ENCODE measurements at places on chromosomes 2 and 18.

GRCh38 chr18:27378431-27379095 is 193.5 kb upstream of the CHST9 start:
- DNase-seq: no peak

DNA sequence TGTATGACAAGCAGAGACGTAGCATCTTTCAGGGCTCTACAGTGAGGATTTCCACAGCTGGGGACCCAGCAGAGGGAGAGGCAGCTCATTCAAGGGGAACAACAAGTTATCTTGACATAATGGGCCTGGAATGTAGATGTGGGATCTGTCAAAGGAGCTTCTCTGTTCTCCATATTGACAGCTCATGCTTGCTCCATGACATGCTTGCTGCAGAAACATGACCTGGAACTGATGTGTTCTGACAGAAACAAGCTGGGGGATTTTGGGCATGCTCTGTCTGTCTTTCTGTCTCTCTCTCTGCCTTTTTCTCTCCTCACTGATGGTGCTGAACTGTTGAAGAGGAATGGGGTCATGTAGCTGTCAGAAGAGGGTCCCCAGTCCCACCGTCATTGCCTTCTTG is 79.6 kb downstream of the MMADHC start:
- no peak for DNase-seq

- DNase-seq: no peak
These were observed 253.3 kb upstream of the OSR1 start for GRCh38 chr2:19611491-19612332.

GRCh38 chr2:205408696-205409095 is 273.6 kb upstream of the NRP2 start:
- no peak for DNase-seq

DNA sequence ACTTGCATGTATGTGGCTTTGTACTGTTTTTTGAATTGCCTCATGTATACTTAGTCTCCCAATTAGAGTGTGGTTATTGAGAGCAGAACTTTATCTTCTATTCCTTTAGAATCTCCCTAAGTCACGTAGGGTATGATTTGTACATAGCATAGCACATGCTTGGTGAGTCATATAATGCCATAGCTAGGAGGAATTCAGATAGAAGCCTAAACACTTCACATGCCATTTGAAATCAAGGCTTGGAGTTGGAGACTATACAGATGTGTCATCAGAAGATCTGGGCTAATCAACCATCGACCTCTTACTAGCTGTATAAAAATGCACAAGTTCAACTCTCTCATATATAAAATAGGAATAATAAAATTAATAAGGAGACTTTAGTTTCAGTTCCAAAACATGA is 222.6 kb upstream of the ST6GAL2 start:
- no peak for DNase-seq

GRCh38 chr18:7604361-7604760 is 37.2 kb downstream of the PTPRM start:
- no peak for DNase-seq

DNA sequence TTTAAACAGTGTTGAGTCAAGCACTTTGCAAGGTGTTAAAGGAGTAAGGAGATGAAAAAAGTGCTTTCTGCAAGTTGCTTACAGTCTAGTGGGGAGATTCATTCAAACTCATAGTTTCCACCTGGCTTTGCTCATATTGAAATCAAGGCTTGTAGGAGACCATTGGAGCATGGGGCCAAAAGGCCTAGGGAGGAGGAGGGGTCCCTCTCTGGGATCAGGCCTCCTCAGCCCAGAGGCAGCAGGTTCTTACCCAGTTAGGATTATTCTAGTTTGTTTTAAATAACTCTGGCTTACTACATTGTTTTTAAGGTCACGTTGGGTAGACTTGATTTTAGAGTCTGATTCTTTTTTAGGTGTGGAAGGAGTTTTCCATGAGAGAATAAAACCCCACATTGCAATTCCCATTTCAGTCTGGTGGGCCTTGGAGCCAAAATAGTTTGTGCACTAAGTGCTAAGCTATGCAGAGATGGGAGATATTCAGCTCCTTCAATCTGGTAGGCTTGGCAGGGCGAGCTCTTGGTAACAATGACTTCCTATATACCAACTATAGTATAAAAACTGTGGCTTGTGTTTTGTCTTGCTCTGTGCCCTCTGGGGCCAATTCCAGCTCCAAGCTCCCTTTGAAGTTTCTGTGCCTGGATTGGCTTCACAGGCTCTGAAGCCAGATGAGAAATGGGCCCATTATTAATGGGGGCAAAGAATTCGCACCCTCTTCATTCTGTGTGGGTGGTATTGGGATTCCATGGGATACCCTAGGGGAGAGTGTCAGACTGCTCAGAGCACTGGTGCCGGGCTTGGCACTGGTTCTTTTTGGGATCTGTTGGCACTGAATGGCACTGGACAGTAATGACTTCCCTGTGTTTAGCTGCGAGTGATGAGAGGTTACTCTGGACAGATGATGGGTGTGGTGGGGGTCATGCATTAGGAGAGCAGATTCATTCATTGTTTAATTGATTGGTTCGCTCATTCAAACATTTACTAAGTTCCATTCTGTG is 301.1 kb downstream of the MYCN start:
- DNase-seq: no peak

GRCh38 chr2:203338322-203338721 is 10.1 kb downstream of the ABI2 start:
- no peak for DNase-seq

GRCh38 chr2:148675708-148676107 is 31.2 kb downstream of the EPC2 start:
- no peak for DNase-seq

DNA sequence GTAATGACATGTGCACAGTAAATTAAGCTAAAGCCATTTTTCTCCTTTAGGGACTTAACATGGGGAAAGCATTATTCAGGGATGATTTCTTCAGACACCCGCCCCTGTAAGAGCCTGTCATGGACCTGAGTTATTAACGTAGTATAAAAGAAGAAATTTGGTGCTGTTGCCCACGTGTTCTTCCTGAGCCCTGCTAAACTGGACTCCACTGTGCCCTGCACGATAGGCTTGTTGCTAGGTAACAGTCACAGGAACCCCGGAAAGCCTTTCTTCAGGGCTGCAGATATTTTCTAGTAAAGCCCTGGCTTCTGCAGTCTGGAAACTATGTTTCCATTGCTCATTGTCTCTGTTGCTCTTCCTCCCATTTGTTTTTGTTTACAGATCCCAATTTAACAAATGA is 157.9 kb downstream of the LRRC30 start:
- no peak for DNase-seq

GRCh38 chr2:97928591-97928990 is 67.2 kb downstream of the TMEM131 start:
- DNase-seq: no peak

DNA sequence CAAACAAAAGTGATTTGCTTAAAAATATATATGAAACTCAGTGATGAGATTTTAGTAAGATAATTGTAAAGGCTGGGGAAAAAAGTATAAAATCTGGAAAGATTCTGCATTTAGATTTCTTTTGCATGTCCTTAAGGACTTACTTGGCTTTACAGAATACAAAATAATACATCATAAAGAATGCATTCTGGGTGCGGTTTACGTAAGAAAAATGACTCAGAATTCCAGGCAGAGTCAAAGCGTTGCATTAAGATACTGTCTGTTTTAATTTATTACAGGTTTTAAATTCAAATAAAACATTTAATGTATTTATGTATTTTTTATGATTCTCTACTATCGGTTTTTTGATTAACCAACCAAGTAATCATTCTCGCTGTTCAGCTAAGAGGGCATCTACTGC is 178.0 kb downstream of the SH3BP4 start:
- no peak for DNase-seq

GRCh38 chr2:211084352-211084751 is 528.0 kb downstream of the CPS1 start:
- DNase-seq: no peak

GRCh38 chr2:172928756-172929155 is 146.9 kb upstream of the MAP3K20 start:
- no peak for DNase-seq

- DNase-seq: peak; percentile 12
These were observed 100.1 kb downstream of the WDPCP start for GRCh38 chr2:63488118-63488713.

DNA sequence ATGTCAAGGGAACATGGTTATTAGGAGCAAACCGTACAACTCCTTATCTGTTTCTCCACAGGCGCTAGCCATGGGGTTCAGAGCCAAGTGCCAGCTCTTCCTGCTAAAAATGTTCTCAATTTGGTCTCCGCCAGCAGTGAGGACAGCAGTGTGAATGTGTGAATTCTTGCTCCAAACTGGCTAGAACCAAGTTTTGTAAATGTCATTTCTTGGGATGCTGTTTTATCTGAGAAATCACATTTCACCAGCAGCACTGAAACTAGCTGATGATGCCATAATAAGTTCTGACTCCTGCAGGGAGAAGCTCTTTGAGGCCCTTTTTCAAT is 140.6 kb upstream of the LGALSL start:
- DNase-seq: no peak

GRCh38 chr2:236179236-236180075 is 11.3 kb upstream of the GBX2 start:
- no peak for DNase-seq

DNA sequence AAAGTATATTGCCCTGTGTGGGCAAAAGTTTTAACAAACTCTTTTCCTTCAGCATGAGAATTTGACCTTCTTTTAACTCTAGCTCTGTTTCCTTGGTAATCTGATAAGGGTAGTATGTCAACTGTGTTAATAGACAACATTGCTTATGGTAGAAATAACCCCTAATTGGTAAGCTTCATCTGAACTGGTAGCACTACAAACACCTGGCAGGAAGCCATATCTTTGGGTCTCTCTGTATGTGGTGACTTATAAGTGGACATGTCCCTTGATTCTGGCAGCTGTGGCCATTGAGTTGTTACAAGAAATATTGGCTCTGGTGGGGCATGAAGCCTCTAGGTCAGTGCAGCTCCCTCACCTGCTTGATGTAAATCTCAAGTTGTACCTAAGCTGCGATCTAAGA is 46.9 kb downstream of the MBD5 start:
- DNase-seq: no peak

- DNase-seq: no peak
These were observed 2.8 kb downstream of the ARID5A start for GRCh38 chr2:96539215-96539920.

GRCh38 chr2:6915399-6915798 is 1.8 kb upstream of the RNF144A start:
- no peak for DNase-seq

DNA sequence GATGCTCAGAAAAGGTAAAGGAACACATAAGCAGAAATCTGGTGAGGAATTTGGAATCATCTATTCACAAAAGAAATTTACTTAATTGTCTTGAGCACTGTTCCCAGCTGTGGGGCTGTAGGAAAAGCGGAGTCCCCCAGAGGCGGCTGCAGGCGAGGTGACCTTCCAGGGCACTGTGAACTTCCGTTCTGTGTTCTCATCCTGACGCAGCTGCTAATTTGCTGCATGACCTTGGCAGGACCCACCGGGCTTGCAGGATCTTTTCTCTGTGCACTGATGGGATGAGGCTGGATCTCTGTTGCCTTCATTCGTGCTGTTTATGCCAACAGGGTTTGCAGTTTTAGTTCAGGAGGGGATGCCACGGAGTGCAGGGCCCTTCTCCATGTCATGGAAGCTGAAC is 301.9 kb upstream of the MYT1L start:
- no peak for DNase-seq

- no peak for DNase-seq
These were observed 473 bp downstream of the ELMOD3 start for GRCh38 chr2:85355073-85355410.

DNA sequence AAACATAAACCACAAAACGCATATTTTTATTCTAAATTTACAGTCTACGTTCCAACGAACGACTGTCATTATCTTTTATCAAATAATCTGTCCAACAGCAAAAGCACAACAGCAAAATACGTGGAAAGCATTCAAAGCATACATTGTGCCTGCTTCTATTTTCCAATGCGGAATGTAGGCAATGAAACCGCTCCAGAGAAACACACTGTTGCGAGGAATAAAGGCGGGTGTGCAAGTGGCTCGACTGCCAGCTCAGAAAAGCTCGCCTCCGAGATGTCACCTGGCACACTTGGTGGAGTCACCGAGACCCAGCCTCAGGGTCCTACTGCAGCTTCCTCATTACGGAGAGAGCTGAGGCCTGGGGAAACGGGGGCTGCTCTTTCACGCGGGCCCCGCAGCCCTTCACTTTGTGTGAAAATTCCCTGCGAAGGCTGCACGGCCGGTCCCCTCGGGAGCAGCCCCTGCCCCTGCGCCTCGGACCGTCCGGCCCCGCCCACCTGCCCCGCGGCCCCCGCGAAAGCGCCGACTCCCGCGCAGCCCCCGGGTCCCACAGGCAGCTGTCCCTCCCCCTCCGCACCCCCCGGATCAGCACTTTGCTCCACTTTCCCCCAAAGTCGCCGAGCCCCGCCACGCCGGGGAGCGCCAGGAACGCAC is 752 bp downstream of the MGAT4A start:
- DNase-seq: peak; percentile 64

- DNase-seq: no peak
These were observed 143.0 kb upstream of the EPC2 start for GRCh38 chr2:148501545-148501944.

- DNase-seq: no peak
These were observed 49.2 kb upstream of the PPP1CB start for GRCh38 chr2:28702415-28702861.

- no peak for DNase-seq
These were observed 7.9 kb downstream of the MTERF4 start for GRCh38 chr2:241094172-241094571.

DNA sequence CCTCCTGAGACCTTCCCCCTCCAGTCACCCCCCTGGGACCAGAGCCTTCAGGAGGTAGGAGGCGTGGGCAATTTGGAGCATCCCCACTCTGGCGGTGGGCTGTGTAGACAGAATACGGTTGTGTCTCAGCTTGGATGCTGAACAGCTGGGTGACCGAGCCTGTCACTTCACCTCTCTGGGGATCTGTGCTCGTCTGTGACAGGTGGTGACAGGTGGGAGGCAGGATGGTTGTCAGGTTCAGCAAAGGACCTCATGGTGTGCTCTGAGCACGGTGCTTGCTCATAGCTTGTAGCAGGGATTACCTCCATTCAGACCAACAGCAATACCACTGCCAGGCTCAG is 186.5 kb upstream of the HS6ST1 start:
- DNase-seq: no peak

DNA sequence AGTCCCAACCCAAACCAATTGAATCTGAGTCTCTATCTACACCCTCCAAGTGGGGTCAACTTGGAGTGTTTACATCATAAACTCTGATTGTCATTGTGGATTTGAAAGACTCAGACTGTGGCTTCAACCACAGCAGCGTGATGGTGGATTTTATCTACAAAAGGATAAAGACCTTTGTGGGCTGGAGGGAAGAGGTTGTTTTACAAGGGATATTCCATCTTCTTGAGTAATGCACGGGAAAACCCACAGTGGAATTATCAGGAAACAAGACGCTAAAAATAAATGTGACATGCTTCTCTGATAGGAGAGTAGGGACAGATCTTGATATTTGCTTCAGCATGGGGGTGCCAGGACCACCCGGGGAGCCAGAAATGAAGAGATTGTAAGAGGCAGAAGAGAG is 93.5 kb downstream of the LPIN1 start:
- no peak for DNase-seq

All from activated CD4-positive, alpha-beta T cell treated with anti-CD3 and anti-CD28 coated beads, Interleukin-2, amount 50 U/mL, for 48 hours (primary cell).